Activated naive CD8-positive, alpha-beta T cell treated with anti-CD3 and anti-CD28 coated beads for 36 hours (primary cell): ENCODE measurements at places on chromosomes 5 and 9.

GRCh38 chr5:146799671-146800070 lies 78.9 kb downstream of the PPP2R2B start:
- no peak for DNase-seq

GRCh38 chr5:72988769-72989168 lies 32.9 kb downstream of the FCHO2 start:
- no peak for DNase-seq

GRCh38 chr5:37247496-37247895 lies 1.7 kb downstream of the CPLANE1 start:
- DNase-seq: no peak

DNA sequence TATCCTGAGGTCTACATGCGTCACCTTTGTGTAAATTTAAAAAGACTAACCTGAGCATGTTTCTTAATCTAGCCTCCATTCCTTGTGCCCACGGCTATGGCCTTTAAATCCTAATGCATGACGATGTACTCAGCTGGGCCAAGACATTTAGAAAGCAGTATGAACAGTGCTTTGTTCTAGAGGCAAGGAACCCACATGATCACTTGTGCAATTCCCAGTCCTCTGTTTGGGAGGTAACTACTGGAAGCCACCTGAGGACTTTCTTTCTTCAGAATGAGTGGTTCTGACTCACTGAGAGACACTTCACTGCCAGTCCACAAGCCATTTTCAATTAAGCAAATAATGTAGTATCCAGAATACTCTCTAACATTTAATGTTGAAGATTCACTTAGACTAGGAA lies 181.3 kb downstream of the RAB3C start:
- DNase-seq: no peak

GRCh38 chr9:125538092-125538473 lies 168.9 kb downstream of the MAPKAP1 start:
- DNase-seq: no peak

DNA sequence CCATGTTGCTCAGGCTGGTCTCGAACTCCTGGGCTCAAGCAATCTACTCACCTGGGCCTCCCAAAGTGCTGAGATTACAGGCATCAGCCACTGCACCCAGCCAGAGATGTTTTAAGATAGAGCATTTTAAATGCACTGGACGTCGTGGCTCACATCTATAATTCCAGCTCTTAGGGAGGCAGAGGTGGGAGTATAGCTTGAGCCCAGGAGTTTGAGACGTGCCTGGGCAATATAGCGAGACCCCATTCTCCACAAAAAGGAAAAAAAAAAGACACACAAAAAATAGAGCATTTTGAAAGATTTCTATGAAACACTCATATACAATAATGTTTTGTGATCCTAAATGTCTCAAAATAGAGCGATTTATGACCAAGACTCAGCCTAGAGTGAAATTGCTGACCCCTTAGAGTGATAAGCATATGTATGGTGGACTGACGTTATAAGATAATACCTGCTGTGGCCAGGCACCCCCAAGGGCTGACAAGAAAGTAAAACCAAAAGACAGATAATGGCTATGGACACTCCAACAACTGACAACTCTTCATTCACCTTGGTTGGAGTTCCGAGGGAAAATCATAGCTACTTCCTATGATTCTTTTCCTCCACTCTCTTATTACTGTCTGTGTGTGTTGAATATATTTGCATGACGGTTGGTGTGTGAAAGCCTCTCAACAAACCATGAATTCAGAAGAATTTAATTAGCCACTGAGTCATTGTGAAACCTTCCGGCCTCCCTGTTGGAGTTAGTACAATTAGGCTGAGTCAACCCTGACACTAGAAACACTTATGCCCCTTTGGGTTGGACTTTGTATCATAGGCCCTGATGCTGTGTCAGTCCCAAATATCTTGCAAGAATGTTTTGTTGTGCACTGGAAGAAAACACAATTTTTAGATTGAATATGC lies 526.5 kb upstream of the NUDT12 start:
- DNase-seq: no peak

- no peak for DNase-seq
Observed at GRCh38 chr5:107378218-107378899, 292.4 kb downstream of the EFNA5 start.
